ENCODE measurements at places on chromosomes 12 and 14.

- no peak for DNase-seq
Observed at GRCh38 chr12:10361084-10361483, 28.8 kb downstream of the KLRK1 start.

GRCh38 chr12:24778486-24779304 lies 170.2 kb downstream of the BCAT1 start:
- DNase-seq: no peak

- no peak for DNase-seq
Observed at GRCh38 chr12:106030210-106031071, 108.3 kb downstream of the NUAK1 start.

- no peak for DNase-seq
Observed at GRCh38 chr14:93037351-93037750, 78.4 kb downstream of the ITPK1 start.

- DNase-seq: no peak
Observed at GRCh38 chr12:26696613-26697092, 136.3 kb downstream of the ITPR2 start.

GRCh38 chr12:19273482-19274330 lies 144.2 kb downstream of the PLEKHA5 start:
- peak; percentile 86 for DNase-seq

DNA sequence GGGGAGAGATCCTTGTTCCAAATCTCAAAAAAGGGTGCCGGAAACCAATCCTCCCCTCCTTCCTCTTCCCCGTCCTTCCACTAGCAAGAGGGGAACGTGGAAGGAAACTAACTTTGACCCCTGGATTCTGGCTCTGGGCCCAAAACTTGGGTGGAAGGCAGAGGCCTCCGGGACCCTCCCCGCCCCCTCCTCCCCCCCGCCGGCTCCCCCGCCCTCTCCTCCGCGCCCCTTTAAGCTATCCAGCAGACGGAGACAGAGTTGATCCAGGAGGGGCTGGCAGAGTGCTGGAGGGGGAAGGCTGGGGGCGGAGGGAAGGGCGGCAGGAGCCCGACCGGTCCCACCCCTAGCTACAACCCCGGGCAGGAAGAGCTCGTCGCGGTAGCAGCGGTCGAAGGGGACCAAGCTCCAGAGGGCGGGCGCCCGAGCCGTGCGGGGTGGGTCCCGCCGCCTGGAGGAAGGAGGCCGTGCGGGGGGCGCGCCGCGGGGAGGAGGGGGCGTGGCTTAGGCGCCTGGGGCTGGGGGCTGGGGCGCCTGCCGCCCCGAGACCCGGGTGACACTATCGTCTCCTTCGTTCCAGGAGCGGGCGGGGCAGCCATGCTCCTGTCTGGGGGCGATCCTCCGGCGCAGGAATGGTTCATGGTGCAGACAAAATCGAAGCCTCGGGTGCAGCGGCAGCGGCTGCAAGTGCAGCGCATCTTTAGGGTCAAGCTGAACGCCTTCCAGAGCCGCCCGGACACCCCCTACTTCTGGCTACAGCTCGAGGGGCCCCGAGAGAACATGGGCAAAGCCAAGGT lies at the start of gene NYNRIN:
NYNRIN (plus strand) TSS at position 351 of the 794 bp plus-strand sequence; CDS start at position 595, 244 bp downstream.
- peak; percentile 6 for DNase-seq

GRCh38 chr14:102231476-102232347 lies 73.3 kb downstream of the MOK start:
- no peak for DNase-seq

DNA sequence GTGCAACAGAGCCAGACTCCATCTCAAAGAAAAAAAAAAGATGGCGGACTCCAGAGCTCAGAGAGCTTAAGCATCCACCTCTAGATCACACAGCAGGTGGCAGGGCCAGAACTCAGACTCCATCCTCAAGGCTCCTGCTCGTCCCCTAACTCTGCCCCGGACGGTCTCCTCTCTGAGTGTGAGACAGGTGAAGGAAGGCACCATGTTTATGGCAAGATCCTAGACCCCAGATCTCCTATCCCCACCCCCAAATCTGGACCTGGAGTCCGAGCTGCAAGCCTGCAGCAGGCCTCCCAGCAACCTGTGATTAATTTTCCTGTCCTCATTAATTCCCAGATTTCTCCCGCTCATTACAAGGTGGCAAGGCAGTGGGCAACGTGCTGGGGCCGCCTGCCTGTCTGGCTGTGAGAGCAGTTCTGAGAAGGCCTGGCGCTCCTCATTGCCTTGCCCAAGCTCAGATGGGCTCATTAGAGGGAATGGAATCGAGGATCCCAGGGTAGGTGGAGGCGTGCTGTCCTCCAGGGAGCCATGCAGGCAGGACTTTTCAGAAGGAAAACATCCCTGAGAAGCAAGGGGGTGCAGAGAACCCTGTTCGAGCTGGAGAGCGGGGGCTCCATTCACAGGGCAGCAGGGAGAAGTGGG lies 296.6 kb upstream of the RTL1 start:
- DNase-seq: no peak

DNA sequence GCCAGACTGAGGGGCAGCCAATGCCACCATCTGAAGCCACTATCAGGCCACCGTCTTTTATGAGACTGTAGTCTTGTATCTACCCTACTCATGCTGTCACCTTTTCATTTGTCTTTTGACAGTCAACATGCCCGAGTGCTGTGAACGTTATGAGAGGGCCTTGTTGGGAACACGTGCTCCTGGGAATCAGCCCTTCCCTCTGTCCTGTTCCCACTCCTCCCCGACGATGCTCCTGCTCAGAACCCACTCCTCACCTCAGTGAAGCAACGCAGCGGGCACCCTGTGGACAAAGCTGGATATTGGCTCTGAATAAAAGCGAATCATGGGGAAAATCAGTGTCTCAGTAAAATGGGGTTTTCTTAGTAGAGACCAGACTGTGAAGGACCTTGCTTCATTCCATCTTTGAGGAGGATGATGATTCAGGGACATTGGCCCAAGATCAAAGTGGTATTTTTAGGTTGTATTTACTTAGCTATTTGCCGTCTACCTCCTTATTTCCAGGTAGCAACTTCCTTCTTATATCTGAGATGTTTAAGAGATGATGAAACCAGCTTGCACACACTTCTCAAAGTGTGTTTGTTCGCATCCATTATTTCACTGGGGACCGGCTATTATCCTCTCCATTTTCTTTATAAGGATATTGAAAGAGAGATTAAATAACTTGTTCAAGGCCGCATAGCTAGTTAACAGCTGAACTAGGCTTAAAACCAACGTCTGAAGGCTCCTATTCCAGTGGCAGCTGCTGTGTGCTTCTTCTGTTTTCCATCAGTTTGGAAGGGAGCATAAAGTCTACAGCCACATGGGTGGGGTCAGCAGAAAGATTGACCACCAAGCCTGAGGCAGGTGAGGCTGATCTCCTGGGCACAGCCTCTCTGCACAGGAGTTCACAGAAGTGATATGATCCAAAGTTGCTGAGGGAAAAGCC lies 43.9 kb upstream of the CTDSP2 start:
- DNase-seq: no peak

Measured in CD8-positive, alpha-beta T cell (primary cell).